ENCODE measurements at places on chromosomes 1 and 21.
A peak's percentile ranks its signal among the peaks of the same experiment; 100 is the strongest.

- no peak for DNase-seq
Observed at GRCh38 chr1:41791667-41792484, 126.8 kb downstream of the HIVEP3 start.

GRCh38 chr1:162088281-162088969, 18.9 kb downstream of the NOS1AP start:
- DNase-seq = no peak

DNA sequence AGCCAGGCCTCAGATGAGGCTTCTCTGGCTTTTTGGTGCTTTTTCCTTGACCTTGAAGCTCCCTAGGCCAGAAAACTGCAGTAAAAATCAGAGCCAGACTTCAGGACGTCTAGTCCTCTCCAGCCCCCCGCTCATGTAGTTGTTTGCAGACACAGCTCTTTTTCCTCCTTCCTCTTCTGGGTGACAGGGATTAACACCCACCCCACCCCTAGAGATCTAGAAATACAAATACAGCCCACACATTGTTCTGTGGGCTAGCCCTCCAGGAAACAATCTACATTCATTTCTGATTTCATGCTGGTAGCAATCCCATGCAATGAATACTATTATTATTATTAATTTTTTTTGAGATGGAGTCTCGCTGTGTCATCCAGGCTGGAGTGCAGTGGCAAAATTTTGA, 9.9 kb upstream of the CLSTN1 start:
- no peak for DNase-seq

GRCh38 chr1:162172311-162173102, 103.0 kb downstream of the NOS1AP start:
- no peak for DNase-seq

GRCh38 chr1:159170639-159171038, 776 bp upstream of the CADM3 start:
- DNase-seq = no peak

GRCh38 chr1:83818916-83819315, 180.0 kb downstream of the TTLL7 start:
- DNase-seq = no peak

- DNase-seq = no peak
Observed at GRCh38 chr1:54869173-54869851, 17.7 kb downstream of the DHCR24 start.

GRCh38 chr1:228984107-228984506, 248.8 kb downstream of the RHOU start:
- no peak for DNase-seq

- DNase-seq = no peak
Observed at GRCh38 chr1:93904228-93904627, 5.0 kb downstream of the GCLM start.

- DNase-seq = no peak
Observed at GRCh38 chr1:209411491-209411929, 172.0 kb upstream of the CAMK1G start.

DNA sequence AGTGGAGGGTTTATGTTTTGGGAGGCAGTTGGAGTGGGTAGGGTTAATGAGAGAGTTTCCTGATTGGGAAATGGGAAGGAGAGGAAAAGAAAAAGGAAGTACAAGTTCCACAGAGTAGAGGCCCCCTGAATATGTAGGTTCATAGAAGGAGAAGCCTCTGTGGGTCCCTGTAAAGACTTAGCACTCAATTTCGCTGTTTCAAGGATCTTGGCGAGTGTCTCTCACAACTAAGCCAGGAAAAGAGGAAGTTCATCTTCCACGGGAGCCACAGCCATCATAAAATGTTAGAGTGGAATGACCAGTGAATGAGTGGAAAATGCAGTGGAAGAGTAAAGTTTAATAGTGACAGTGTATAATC, 17.4 kb upstream of the DPYD start:
- DNase-seq = no peak

GRCh38 chr1:27368869-27369582, 2.3 kb upstream of the MAP3K6 start:
- no peak for DNase-seq

DNA sequence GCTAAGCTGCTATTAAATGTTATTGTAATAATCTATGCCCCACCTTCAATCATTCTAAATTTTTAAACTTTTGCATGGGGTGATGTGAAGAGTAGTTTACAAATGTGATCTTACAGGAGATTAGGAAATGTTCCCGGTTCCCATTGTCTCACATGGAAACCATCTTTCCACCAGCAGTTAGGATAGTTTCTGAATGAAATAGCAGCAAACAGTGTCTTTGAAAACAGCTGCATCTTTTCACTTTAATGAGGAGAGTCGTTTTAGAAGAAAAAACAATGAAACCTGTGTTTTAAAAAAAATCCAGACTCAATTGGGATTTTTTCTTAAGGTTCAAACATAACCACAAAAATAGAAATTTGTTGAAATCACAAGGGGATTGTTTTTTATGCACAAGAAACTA, 134.2 kb downstream of the TLR5 start:
- no peak for DNase-seq

DNA sequence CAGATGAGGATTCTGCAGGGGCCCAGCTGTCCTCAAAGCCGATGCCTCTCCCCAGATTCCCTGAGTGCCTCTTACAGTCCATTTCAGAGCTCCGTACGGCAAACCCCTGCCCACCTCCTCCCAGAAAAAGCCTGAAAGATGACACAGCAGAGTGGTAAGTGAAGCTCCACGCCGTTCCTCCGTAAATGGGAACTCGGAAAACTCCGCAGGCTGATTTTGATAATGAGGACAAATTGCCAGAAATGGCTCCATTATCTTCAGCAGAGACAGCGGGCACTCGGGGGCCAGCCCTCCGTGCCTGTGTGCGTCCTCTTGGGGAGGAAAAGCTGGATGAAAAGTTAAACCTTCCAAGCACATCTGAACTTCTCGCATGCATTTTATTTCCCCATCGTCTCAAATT, 81.1 kb downstream of the NPHP4 start:
- DNase-seq = no peak

DNA sequence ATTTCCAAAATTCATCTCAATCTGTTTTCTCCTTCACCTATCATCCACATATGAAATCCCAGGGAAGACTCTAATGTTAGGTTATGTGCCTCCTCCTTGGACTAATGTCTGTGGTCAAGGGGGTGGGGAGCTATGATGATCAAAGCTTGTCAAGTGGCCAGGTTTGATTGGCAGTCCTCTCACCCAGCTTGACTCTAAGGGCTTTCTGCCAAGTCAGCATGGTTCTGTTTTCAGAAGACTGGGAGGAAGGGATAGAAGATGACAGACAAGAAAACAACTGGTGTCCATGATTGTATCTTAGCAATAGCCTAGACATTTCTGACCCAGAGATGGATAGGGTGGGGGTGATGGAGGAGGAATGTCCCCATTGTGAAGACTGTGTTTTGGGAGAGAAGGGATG, 9.1 kb upstream of the THEM5 start:
- DNase-seq = no peak

GRCh38 chr1:71200503-71200902, 119.7 kb upstream of the ZRANB2 start:
- DNase-seq = no peak

DNA sequence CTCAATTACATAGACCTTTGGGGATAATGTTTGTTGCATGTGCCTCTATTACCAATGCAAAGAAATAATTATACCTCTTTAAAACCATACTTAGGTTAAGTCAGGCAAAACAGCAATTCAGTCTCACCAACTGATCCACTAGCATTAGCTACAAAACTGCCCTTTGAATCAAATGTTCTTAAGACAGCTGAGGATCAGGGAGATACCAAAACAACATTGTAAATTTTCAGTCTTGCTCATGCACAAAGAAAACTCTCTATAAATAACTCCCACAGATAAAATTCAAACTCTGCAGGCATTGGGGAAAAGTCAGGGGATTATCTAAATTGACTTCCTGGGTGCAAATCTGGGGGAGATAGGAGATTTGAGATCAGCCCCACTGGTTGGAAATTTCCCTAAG, 100.9 kb upstream of the DPT start:
- DNase-seq = no peak

GRCh38 chr1:4597020-4597419, 57.4 kb upstream of the AJAP1 start:
- DNase-seq = no peak

DNA sequence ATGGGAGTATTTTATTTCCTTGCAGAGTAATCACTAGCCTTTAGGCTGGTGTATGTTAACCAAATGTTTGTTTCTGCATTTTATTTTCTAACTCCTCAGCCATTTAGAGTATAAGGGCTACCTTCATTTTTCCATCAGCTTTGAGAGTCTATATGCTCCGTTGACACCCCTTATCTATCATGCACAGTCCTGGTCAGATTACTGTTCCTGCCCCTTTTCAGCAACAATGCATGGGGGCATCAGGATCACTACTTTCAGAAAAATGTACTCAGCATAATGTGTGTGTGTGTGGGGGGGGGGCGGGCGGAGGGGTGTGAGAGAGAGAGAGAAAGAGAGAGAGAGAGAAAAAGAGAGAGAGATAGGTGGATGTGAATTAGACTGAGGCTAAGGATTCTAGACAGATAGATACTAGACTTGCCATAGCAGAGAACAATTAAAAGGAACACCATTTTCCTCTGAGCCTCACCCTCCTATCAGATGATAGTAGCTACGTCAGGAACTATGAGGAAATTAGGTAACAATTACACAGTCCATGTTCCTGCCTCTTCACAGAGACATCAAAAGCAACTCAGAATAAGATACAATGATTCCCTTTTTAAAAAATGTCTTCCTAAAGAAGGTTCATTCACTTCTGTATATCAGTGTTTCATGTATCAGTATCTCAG, 40.8 kb downstream of the FCER1A start:
- DNase-seq = no peak

GRCh38 chr1:3543076-3544039, 68.0 kb downstream of the MEGF6 start:
- peak; percentile 81 for DNase-seq

GRCh38 chr1:7346600-7347570, 424.2 kb upstream of the VAMP3 start:
- no peak for DNase-seq

GRCh38 chr1:93448983-93449804, 1.3 kb downstream of the FNBP1L start:
- DNase-seq = no peak

GRCh38 chr1:53088616-53089300, 26.7 kb downstream of the PODN start:
- no peak for DNase-seq

DNA sequence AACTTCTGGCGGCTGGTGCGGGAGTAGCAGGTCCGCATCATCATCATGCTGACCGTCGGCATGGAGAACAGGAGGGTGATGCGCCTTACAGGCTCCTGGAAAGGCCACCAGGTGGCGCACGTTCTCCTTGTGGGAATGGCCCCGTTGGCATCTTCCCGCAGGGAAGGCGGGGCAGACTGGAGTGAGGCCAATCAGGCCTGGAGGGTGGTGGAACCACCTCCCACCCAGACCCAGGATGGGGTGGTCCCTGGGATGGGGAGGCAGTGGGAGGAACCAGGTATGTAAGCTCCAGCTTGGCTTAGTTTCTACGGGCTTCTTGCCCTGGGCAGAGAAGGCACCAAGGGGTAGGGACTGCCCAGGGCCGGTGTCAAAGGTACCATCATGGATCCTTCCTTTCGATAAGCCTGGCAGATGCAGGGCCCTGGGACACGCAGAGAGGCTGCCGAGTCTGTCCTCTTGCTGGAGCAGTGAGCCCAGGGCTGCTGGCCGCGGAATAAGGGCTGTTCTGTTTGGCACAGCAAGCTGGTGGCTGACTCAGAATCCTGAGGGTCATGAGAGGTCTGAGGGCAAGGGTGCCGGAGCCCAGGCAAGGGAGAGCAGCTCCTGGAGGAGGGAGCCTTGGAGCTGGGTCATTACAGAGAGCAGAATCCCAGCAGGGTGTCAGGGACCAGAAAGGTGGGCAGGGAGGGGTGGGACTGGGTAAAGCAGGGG, 8.7 kb upstream of the LGR6 start:
- DNase-seq = peak; percentile 56

DNA sequence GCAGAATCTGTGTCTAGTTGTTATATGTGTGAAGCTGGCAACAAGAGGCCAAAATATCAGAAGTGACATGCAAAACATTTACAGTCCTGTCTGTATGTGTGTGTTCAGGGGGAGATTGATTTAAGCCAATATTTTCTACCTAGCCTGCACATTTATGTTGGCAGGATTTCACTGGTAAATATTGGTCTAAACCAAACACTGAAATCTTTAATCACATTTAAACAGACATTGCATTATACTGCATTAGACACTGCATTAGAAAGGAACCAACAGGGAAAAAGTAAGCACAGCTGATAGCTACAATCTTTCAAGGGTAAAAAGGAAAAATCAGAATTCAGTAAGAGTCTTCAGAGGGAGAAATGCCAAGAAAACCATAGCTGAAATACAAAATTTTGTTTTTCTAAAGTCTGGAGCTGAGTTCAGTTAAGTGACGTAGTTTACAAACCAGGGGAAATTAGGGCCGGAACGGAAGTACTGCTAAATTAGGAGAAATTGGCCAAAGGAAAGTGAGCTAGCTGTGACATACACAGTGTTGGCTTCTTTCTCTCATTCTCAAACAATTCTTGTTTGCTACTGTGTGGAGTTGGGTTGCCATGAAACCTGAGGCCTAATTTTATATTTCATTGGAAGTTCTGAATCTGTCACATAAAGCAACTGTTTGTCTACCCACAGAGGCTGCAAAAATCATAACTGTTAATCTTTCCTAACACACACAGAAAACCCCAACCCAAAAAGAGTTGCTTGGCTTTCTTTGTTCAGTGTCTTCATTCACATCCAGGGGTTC, 217.3 kb upstream of the SGIP1 start:
- DNase-seq = no peak

DNA sequence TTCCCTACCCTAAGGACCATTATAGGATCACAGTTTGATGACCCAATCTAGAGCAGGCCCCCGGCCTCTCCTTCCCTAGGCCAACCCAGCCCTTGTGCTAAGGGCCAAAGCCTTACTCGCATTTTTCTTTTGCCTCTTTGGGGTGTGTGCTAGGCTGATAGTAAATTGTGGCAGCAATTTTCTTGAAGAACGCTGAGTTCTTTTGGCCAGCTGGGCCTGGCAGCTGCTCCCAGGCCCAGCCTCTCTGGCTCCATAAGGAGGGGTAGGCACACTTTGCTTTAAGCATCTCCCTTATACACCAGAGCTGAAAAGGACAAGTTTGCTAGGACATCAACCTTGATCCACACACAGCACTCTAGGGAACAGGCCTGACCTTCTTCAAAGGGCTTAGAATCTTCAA, 4.2 kb downstream of the OLFML2B start:
- DNase-seq = no peak

DNA sequence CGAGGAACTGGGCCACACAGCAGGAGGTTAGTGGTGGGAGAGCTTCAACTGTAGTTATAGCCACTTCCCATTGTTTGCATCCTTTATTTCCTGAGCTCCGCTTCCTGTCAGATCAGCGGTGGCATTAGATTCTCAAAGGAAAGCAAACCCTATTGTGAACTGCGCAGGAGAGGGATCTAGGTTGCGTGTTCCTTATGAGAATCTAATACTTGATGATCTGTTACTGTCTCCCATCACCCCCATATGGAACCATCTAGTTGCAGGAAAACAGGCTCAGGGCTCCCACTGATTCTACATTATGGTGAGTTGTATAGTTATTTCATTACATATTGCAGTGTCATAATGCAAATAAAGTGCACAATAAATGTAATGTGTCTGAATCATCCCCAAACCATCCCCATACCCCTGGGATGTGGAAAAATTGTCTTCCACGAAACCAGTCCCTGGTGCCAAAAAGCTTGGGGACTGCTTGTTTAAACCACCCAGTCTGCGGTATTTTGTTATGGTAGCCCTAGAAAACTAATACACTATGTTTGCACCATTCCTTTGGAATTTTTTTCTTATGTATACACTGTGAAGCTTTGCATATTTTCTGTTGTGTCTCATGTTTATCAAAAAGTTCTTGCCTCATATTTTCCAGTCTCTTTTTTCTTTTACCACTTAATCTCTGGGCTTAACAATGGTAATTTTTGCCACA, 136.6 kb upstream of the IVNS1ABP start:
- no peak for DNase-seq

- no peak for DNase-seq
Observed at GRCh38 chr21:42760951-42761751, 107.7 kb downstream of the PDE9A start.
